Activated CD8-positive, alpha-beta memory T cell treated with anti-CD3 and anti-CD28 coated beads for 1 hour (primary cell): ENCODE measurements at places on chromosomes 4 and X.

GRCh38 chrX:31271615-31272471, 200.0 kb upstream of the FTHL17 start:
- DNase-seq = no peak

DNA sequence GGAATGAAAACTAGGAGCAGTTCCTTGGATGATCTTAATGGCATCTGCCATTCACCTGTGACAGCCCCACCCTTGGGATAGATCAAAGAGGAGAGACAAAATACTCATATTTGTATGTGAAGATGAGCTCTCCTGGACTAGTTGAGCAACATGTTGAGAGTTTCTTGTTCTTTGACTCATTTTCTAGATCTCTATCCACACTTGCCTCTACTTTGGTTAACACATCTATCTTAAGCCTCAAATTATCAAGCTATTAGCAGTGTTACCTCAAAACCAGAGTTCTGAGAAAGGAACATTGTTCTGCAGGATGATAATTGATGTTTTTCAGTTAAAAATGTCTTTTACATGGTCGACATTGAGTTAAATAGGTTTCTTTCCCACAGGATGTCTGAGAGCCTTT, 94.2 kb upstream of the TEX13D start:
- no peak for DNase-seq

GRCh38 chrX:102863735-102864134, 73.3 kb upstream of the RAB40AL start:
- DNase-seq = peak; percentile 60

DNA sequence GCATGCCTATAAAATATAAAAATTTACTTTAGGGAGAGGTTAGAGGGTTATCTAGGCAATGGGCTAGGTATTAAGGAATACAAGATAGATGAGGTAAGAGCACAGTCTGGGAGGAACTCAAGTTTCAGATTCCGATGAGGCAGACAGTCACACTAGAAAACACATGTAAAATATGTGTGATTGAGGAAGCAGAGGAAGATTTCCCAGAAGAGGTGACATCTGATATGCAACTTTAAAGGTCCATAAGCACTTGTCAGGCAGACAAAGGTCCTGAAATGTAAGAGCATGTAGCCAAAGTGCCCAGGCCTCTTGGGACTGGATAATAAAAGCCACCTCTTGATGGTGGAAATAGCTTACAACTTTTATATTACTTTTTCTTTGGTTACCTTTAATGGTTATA, 81.1 kb upstream of the AADAT start:
- no peak for DNase-seq

DNA sequence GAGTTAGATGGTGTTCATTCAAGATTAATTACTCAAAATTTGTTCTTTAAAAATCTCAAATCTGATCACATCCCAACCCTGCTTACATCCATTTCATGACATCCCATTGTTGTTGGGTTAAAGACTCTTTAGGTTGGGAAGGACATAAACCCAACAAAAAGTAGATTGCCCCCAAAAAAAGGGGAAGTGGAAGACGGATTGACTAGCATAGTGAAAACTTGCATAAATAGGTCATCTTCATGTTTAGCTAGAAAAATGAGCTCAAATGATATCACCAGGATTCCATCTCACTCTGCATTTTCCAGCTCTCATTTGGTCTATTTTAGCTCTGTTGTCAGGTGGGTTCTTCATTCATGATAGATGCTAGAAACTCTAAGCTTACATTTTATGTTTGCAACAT, 18.5 kb upstream of the TET2 start:
- no peak for DNase-seq

GRCh38 chr4:123444290-123444731, 47.7 kb downstream of the SPRY1 start:
- no peak for DNase-seq

GRCh38 chr4:73452953-73453700, 17.1 kb downstream of the AFP start:
- no peak for DNase-seq

DNA sequence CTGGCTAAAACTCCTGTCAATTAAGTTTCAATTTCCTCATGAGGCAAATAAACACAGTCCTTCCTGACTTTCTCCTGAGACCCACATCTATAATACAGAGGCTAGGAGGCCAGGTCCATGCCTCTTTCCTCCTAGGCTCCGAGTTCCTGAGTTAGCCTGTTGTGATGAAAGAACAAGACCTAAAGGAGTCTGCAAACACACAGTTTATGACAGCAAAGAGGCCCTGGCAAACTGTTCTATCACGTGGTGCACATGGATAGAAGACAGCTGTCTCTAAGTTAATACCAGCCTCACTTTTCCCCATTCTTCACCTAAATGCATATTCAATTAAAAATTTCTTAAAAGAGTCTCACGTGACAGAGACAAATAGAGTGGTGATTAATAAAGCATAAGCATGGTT, 145.2 kb downstream of the TET2 start:
- no peak for DNase-seq

DNA sequence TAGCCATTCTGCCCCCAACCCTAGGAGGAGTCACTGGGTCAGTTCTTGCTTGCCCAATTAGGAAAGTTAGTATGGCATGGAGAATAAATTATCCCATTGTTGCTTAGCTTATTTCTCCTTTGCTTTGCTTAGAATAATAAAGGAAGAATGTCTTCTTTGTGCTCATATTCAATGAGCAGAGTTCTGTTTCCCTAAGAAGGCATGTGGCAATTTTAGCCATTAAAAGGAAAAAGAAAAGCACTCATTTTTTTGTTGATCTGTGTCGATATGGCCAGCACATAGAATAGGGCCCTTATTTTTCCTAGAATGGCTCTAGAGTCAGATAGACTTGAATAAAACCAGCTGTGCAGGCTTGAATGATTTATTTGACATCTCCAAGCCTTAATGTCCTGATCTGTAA, 166.4 kb upstream of the PPARGC1A start:
- DNase-seq = no peak

GRCh38 chr4:100317032-100317864, 127.0 kb upstream of the DDIT4L start:
- DNase-seq = no peak

GRCh38 chrX:39729981-39730661, 367.6 kb downstream of the BCOR start:
- no peak for DNase-seq

GRCh38 chr4:185039508-185040273, 21.4 kb downstream of the HELT start:
- DNase-seq = no peak

DNA sequence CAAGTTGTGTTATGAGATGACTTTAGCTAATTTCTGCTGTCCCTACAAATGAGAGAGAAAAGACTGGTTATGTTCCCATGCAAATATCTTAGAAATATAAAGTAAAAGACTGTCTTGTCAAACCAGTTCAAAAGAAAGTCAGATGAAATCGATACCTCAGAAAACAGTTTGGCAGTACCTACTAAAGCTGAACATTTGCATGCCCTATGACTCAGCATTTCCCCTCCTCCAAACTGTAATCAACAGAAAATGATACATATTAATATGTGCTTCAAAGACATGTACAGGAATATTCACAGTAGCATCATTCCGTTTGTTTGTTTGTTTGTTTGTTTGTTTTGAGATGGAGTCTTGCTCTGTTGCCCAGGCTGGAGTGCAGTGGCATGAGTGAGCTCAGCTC, 90.3 kb downstream of the ARX start:
- no peak for DNase-seq

- no peak for DNase-seq
Observed at GRCh38 chr4:54215379-54216077, 13.6 kb upstream of the PDGFRA start.

GRCh38 chrX:38435130-38435529, 82.7 kb downstream of the OTC start:
- DNase-seq = no peak

DNA sequence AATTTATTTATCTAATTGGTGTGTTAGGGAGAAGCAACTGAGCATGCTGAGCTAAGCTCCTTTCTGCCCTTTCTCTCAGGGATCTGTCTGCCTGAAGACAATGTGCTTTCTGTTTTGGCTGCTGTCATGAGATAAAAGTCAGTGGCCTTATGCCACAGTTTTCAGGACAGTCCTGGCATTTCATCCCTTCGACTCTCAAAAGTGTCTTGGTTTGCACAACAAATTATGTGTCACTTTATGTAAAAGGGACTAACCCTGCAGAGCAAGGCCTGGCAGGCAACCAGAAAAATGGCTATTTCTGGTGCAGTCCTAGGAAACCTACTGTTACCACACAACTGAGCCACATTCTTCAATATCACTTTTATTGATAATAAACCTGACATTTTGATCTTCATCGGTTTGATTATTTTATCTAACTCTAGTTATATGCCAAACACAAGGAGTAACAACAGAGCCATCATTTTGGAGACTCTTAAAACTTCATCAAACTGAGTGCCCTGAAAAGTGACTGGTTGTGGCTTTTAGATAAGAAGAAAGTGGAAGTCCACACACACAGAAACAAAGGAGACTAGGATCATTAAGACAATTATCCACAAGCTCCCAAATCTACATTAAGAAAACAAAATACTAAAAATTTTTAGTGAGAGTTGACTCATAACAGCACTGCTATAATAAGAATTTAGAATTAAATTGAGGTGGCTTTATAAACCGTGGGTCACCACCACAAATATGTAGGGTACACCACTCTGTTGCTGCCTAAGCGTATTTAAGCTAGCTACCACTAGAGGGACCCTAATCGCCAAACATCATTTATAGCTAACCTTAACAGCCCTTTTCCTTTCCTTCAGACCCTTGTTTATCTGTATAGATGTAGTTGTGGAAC, 95.9 kb upstream of the PTPN13 start:
- DNase-seq = no peak

DNA sequence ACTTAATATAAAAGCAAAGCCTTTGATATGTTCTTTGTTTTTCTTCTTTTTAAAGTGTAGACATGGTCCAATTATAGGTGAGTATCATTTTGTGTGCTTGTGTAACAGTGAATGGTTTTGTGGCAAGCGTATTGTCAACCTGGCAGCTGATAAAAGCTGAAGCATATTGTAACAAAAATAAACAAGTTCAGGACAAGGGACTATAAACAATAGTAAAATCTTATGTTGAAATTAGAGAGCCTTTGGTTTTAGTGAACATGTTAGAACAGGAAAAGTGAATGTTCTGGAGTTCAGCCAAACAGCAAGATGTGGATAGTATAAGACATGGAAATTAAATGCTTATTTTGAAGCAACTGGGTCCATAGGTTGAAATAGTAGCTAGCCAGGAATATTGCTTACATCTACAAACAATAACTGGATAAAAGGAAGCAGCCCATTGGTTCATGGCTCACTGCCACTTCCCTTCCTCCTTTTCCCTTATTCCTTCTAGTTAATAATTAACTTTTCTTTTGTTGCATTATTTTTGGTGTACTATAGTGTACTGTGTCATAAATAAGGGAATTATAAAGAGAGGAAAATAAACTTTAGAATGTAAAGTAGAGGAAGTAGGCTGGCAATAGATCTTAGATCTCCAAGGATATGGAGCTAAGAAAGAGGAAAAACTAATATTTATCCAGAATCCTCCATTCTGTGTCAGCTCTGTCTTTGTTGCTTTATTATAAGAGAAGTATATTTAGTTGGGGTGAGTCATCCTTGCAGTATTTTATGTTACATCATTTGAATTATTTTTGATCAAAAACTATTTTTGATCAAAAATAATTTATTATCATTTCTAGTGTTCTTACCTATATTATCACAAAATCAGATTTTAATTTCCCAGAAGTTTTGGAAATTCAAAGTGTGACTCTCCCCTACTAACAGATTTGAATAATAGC, 65.6 kb downstream of the MRPL1 start:
- no peak for DNase-seq

- DNase-seq = no peak
Observed at GRCh38 chr4:25919676-25920075, 5.7 kb downstream of the SMIM20 start.

DNA sequence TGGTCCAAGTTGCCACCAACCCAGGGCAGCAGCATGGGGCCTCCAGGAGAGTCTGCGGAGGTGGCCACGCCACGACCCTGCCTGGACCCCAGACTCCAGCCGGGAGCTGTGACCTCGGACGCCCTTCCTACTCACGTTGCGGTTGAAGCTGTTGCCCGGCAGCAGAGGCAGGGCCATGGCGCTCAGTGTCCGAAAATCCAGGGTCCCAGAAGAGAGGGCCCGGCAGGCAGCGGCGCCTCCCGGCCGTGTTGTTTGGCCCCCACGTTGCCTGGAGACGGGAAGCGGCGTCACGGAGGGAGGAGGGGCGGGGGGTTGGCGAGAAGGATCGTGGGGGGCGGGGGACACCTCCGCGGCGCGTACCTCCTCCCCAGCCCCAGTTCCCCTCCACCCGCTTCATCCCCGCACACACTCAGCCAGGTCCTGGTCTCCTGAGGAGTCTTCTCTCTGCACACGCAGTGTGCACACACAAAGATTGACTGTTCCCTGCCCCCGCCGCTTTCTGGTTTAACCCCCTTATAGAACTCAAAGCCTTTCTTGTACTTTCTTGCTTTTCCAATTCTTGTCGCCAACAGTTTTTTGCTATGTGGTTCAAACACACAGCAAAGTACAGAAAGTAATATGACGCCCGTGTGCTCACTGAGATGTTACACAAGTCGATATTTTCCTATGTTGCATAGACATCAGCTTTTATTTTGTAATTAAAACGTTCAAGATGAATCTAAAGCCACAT, at the start of gene EFHC2:
Gene EFHC2, minus strand, starts transcription at position 261 of the 730 bp plus-strand sequence. Its CDS starts 84 bp downstream, at position 177.
- no peak for DNase-seq

GRCh38 chrX:31117266-31117665, 45.4 kb upstream of the FTHL17 start:
- no peak for DNase-seq

DNA sequence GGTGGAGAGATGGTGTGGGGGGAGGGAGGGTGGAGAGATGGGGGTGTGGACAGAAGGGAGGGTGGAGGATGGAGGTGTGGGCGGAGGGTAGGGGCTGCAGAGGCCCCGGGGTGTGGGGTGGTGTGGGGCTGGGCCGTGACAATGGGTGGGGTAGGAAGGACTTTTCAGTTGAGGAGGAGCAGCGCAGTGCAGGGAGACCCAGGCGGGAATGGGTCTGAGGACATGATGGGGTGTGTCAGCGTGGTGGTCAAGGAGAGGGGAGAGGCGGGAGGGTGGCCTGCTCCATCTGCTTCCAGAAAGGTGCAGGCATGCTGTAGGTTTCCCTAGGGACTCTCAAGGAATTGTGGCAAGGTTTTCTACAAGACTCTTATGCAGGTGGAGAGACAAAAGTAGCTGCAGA, 48.9 kb downstream of the RGS12 start:
- DNase-seq = no peak

DNA sequence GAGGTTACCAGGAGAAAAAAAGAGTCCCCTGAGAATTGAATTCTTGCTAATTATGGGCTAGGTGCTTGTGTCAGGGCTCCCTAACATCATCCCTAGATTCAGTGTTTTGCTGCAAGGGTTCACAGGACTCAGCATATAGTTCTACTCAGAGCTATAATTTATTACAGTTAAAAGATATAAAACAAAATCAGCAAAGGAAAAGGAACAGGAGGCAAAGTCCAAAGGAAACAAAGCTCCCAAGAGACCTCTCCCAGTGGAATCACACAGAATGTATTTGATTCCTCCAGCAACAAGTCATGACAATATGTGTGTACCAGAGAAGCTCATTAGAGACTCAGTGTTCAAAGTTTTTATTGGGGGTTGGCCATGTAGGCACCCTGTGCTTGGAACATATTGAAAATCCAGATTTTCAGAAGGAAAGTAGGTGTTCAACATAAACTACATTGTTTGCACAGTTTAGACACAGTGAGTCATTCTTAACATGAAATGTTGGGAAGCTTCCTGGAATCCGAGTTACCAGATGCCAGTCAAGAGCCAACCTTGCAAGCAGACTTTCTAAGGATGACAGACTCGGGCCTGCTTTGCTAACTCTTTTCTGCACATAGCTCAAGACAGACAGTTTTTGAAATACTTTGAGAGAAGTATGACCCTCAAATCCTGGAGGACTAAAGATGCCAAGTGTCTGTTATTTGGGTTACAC, 311.3 kb upstream of the EMCN start:
- DNase-seq = no peak
